ENCODE measurements at places on chromosomes 5 and 9.

DNA sequence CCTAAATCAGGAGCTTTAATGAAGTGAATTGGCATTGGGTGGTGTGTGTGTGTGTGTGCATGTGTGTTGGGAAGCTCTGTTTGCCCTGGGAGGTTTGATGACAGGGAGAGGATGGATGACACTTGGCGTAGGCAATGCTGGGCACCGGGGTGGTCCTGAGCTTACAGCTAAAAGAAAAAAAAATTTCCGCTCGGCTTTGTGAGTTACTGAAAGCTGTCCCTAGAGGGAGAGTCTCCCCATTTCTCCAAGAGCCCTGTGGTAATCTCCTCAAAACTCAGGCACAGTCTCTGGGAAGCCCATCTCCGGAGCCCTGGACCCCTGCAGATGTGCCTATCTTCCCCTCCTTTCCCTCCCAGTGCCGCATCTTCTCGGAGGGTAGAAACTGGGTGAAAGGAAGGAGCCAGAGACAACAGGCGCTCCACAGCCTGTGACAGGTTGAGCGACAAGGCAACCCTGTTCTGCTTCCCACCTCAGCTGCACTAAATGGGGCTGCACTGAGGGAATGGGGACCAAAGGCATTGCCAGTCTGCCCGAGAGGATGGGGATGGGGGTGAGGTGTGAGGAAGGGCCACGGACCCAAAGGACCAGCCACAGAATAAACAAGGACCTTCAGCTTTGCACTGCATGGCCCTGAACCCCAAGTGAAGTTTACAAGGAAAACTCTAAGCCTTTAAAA lies 35.8 kb upstream of the TIFAB start:
- DNase-seq: no peak

DNA sequence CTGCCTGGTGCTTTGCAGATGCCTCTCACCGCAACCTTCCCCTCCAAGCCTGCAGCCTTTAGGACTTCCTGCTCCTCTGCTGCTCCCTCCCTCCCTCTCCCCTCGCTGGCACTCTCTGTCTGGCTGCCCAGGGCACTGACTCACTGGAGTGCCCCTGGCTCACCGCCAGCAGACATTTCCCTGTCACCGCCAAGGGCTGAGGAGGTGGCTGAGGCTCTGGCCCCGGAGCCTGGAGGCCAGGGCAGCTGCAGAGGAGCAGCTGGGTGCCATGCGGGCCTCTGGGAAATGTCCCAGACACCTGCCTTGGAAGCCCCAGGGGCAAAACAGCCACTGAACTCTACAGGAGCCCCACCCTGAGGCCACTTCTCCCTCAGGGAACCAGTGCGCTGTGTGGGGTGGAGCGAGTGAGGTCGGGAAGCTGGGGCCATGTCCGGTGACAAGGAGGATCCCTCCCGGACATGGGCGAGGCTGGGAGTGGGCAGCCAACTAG lies 53.4 kb downstream of the TENT4A start:
- DNase-seq: peak; percentile 88

DNA sequence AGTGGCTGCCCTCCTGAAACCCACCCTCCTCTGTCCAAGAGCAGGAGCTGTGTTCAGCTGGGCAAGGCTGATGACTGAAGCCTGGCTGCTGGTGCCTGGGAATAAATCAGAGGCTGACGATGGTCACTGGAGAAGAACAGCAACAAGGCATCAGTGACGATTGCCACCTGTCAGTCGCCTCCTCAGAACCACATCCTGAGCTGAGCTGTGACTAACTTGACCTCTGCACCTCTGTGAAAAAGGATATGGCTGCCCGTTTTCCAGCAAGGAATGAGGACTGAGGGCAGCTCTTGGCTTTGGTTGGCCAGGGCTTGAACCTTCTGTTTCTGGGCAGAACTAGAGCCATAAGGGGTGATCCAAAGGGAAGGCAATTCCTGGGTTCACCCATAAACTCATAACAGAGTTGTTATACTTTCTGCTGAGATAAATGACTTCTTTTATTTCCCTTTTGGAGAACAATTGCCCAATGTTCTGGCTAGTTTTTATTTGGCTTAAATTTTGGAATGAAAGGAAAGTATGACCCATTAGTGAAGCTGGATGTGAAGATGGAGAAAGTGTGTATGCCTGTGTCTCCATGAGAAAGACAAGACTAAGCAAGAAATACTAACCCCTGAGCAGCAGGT lies 40.1 kb downstream of the TRIP13 start:
- no peak for DNase-seq

GRCh38 chr5:51890435-51891116 lies 507.3 kb downstream of the ISL1 start:
- DNase-seq: no peak

DNA sequence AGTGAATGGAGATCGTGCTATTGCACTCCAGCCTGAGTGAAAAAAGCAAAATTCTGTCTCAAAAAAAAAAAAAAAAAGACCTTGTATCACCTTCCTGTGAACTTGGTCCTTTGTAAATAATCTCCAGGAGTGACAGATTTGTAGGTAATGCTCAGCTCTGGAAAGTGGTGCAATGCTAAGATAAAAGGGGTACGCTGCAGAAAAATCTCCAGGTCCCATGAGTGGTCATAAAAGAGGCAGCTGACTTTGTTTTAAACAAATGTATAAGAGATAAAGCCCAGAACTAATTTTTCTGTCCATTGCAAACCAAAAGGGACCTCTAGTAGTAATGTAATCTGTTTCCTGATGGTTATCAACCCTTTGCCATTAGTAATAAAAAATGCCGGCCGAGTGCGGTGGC lies 33.7 kb downstream of the RNF44 start:
- no peak for DNase-seq

- no peak for DNase-seq
Measured at GRCh38 chr9:97854696-97855485, 1.9 kb downstream of the FOXE1 start.

DNA sequence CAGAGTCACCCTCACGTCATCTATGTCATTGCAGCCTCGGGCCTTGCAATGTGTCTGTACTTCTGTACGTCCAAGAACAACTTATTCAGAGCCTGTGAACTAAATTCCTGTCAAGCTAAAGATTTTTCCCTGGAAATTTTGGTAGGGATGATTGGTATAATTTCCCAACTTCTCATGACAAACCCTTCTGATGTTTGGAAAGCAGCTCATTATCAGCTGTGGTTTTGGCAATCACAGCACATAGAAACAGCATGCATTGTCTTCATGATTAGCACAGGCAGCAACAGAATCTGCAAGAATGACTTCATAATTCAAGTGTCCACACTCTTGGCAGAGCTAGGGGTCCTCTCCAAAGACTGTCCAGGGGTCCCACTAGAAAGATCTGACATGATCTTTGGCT lies 49.5 kb downstream of the APBA1 start:
- no peak for DNase-seq

- DNase-seq: no peak
Measured at GRCh38 chr5:56244627-56245026, 11.5 kb upstream of the ANKRD55 start.

- DNase-seq: no peak
Measured at GRCh38 chr5:160173-160510, 31.2 kb upstream of the LRRC14B start.

DNA sequence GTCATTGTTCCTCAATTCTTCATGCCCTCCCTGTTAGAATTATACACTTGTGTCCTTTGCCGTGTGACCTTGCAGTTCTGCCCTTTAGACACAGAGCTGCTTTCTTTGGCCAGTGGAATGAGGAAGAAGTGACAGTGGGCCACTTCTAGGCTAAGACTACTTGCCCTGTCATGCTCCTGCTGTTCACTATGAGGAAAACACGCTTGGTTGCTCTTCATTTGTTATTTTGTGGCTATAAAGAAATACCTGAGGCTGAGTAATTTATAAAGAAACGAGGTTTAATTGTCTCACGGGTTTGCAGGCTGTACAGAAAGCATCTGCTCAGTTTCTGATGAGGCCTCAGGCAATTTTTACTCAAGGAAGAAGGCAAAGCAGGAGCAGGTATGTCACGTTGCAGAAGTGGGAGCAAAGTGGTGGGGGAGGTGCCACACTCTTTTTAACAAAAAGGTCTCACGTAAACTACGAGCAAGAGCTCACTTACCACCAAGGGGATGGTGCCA lies 279.1 kb upstream of the DMAC1 start:
- DNase-seq: no peak

DNA sequence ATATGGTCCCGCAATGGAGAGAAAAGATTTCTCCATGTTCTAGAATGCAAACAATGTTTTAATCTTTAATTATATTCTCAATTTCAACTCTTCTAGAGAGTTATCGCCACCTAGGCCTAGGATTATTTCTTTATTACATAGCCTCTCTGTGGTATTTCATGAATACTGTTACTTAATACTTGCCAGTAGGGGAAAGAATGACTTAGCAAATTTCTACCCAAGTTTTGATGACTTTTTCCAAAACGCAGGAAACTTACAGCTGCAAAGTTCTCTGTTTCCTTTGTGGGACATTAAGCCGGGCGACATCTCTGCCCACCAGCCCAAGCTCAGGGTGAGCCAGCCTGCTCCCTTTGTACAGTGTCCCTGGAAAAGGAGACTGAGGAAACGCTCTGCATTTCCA lies 73.8 kb downstream of the MED27 start:
- no peak for DNase-seq

GRCh38 chr5:164013077-164013670 lies 507.8 kb downstream of the MAT2B start:
- DNase-seq: peak; percentile 64

Measured in prostate gland (tissue), 2 donors.